ENCODE measurements at places on chromosomes 3 and 15. TPM values are rescaled to one million over a fixed set of nuclear protein-coding genes. Genes with fewer than 3 reads are reported as not detected.

TEX55 gene
- polyA plus RNA-seq, result not detected

CLDN16 gene
- polyA plus RNA-seq, result 43.5 TPM

DUOX1 gene
- polyA plus RNA-seq, result 2.0 TPM

ACKR4 gene
- 2.7 TPM for polyA plus RNA-seq

GADL1 gene
- polyA plus RNA-seq, result 5.3 TPM

CAND2 gene
- 9.8 TPM for polyA plus RNA-seq

PP2D1 gene
- polyA plus RNA-seq, result 1.1 TPM

CFAP100 gene
- polyA plus RNA-seq, result 2.9 TPM

TLR9 gene
- polyA plus RNA-seq, result 0.17 TPM

FBN1 gene
- 109 TPM for polyA plus RNA-seq

CLEC3B gene
- 21.1 TPM for polyA plus RNA-seq

HRG gene
- polyA plus RNA-seq, result 1.9 TPM

GRCh38 chr15:34893967-34894366, 75.6 kb downstream of the AQR start:
- DNase-seq, result no peak

- DNase-seq, result no peak
These were observed 50.1 kb downstream of the KBTBD8 start for GRCh38 chr3:67048067-67048714.

DNA sequence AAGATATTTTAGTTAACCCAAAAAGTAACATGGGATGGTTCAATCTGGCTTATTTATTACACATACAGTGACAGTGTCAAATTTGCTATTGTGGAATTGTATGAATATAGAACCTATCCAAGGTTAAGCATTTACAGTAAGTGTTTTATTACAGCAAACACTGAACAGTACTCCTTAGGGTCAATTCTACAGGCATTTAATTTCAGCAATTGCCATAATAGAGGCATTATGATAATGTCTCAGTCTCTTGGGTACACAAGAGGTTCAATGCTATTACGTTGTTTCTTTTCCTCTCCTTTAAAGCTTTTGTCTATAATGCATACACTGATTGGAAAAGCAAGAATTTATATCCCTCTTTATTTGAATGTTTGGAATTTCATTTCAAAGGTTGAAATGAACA, 275.7 kb upstream of the NAALADL2 start:
- DNase-seq, result no peak

GRCh38 chr3:69120879-69121464, 1.4 kb downstream of the LMOD3 start:
- peak; percentile 54 for DNase-seq

- DNase-seq, result no peak
These were observed 28.8 kb upstream of the AQP9 start for GRCh38 chr15:58109419-58109818.

GRCh38 chr3:22569570-22569969, 633.6 kb upstream of the UBE2E2 start:
- no peak for DNase-seq

- no peak for DNase-seq
These were observed 105.9 kb upstream of the NEDD4 start for GRCh38 chr15:56099311-56099710.

DNA sequence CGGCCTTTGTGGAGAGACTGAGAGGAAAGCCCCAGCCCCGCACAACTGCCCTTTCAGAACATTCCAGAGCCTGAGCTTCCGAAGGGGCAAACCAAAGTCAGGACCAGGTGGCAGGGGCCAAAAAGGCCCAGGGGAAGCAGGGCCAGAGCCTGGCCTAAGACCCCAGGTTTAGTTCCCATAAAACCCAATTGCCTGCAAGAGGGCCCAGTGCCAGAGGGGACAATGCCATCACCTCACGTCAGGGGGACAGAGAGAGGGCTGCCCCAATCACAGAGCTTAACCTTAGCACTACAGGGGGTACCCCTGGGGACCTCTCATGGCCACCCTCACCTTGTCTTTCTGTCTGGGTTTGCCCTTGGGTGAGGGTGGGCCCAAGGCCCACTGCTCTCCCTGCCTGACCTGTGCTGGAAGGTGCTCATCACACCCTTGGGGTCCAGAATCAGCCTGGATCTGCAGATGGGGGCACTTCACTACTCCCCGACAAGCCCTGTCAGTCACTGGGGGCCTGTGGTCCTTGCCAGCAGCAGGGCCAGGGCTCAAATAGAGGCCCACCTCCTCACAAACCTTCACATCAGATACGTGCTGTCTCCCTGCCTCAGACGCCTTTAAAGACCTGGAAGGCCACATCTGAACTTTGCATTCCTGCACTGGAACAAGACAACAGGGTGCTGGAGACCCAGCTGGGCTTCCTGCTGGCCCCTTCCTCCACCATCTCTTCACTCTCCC, 3.8 kb downstream of the CALML4 start:
- no peak for DNase-seq

DNA sequence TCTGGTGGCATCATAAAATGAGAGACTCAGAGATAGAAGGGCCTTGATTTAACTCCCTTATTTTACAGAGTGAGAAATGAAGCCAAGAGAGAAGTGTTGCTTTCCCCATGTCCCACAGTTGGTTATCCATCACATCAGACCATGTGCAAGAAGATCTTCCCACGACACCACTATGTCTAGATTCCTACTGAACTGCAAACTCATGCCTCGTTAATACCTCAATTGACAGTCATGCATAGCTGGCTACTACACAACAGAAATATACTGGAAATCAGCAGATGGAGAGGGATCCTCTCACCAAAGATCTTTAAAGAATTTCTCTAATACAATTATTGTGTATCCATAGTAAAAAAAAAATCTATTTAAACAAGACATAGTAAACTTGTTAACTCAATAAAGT, 33.3 kb downstream of the PEAK1 start:
- DNase-seq, result no peak

GRCh38 chr15:37824717-37825382, 109.6 kb upstream of the TMCO5A start:
- no peak for DNase-seq

DNA sequence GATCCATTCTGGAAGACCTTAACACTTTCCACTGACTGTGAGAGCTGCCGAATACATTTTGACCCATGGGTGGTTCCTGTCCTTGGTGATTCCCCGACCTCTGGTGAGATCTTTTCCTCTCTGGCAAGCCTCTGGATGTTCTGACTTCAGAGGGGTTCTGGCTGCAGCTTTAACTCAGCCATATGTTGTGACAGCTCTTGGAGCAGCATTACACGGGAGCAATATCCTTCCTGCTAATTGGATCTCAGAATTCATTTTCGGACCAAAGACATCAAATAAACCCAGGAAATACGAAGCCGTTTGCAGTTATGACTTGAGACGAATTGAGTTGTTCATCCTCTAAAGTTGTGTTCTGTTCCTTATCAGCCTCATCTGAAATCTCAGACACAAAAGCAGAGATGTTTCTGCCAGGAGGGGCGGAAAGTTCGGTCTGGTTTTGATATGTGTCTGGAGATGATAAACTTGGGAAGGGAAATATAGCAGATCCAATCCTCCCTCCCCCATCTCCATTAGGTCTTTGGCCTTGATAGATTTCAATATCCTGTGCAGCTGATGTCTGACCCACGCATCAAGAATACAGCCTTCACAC, 10.0 kb downstream of the TMEM158 start:
- DNase-seq, result no peak

GRCh38 chr3:66997560-66998112, 471 bp upstream of the KBTBD8 start:
- DNase-seq, result no peak

GRCh38 chr15:31352339-31352751, 25.7 kb downstream of the KLF13 start:
- DNase-seq, result no peak

- DNase-seq, result no peak
These were observed 562.9 kb upstream of the KCNMB2 start for GRCh38 chr3:177973241-177973840.

- DNase-seq, result no peak
These were observed 514.3 kb downstream of the PDCD6IP start for GRCh38 chr3:34312684-34313083.

GRCh38 chr15:65333856-65334255, 29.4 kb downstream of the RNU5B-1 start:
- no peak for DNase-seq

DNA sequence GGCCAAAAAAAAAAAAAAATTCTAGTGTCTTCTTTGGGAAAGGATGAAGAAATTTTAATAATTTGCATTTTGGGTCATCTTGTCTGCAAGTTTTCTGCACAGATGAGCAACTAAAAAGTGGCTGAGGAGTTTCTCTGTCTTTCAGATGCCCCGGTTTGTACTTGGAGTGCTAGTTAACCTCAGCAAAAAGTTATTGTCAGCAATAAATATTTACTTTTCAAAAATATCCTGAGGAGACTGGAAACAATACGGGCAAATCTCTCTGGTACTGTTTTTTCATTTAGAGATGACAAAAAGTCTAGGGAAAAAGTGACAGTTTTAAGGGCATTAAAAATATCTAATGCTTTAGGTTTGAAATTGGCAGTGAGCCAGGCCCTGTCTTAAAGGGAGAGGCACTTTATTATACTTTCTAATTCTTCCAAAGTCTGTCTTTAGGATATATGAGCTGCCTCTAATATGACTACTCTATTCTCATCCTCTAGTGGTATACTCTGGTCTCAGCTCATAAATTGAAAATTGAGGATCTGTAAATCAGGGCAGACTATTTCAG, 436.0 kb upstream of the NR2F2 start:
- DNase-seq, result no peak

- DNase-seq, result no peak
These were observed 13.2 kb downstream of the USP3 start for GRCh38 chr15:63517628-63518027.

DNA sequence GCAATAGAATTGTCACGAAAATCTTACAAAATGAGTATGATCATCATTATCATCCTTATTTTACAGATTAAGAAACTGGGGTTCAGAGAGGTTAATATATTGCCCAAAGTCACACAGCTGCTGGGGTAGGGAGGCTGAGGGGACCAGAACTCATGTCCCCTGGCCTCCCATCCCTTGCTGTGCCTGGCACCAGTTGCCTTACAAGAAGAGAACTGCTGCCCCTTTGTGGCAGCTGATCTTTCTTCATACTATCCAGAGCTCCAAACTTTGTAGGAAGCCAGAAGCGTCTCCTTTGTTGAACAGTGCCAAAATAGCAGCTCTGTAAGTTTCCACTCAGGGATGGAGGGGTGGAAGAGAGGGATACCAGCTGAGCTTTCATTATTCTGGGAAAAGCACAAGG, 236.8 kb upstream of the TBC1D5 start:
- DNase-seq, result no peak

GRCh38 chr3:179902061-179902460, 134.7 kb downstream of the PEX5L start:
- no peak for DNase-seq

GRCh38 chr3:46068501-46068900, 41.2 kb upstream of the XCR1 start:
- DNase-seq, result no peak

GRCh38 chr3:170346481-170347392, 10.8 kb upstream of the SKIL start:
- DNase-seq, result no peak

DNA sequence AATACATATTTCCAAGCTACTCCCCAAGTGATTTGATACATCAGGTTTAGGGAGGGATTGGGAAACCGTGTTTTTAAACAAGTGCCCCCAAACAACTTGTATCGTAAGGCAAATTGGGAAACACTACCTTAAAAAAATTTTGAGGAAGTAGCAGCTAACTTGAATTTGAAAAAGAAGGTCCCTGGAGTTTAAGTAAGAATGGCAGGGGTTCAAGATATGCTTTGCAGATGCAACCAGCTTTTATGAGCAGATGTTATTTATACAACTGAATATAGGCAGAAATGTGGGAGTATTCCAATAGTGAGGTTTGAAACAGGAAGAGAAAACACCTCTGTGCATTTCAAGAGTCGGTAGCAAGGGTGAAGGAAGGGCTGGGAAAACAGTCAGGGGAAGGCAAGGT, 139.6 kb downstream of the IL20RB start:
- no peak for DNase-seq
